ENCODE measurements at places on chromosomes 1 and 21. TPM values are rescaled to one million over a fixed set of nuclear protein-coding genes. Genes with fewer than 3 reads are reported as not detected.

DNA sequence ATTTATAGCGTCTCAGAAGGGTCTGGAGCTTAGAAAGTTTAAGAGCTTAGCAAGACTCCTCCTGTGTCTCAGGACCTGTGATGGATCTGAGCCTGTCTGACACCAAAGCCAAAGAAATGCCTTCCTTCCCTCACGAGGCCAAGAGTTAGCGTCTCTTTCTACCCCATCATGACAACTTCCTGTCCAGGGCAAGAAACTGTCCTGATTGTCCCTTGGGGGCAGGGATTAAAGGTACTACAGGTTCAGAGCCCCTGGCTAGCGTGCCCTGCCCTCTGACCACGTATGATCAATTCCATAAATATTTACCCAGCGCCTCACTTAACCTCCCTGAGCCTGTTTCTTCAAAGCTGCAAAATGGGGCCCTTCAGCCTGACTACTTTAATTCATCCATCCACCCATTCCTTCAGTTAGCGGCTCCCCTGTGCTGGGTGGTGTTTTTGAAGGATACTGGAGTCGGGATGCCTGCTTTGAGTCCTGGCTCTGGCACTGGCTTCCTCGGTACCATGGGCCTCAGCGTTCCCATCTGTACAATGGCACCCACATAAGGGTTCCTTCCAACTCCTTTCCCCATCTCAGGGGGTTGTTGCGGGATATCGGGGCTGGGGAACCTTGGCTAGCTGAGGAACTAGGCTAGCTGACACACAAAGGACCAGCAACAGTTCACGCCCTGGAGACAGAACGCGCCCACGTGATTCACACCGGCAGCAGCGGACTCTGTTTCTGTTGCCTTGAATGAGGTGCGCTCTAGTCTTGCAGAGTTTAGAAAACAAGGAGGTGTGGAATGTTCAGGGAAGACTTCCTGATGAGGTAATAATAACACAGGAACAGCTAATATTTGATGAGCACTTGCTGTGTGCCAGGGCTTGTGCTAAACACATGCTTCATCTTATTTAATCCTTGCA lies 23.0 kb upstream of the EPHA2 start:
- H3K4me3 ChIP-seq = no peak overlapping the region
- DNase-seq = no peak
- no peaks in the 10 kb centered on the region for H3K36me3 ChIP-seq
- no peak overlapping the region for H3K27ac ChIP-seq
- no peaks in the 10 kb centered on the region for H3K27me3 ChIP-seq
- H3K4me1 ChIP-seq = no peaks in the 10 kb centered on the region

The FCAMR gene
- not detected for total RNA-seq

DNA sequence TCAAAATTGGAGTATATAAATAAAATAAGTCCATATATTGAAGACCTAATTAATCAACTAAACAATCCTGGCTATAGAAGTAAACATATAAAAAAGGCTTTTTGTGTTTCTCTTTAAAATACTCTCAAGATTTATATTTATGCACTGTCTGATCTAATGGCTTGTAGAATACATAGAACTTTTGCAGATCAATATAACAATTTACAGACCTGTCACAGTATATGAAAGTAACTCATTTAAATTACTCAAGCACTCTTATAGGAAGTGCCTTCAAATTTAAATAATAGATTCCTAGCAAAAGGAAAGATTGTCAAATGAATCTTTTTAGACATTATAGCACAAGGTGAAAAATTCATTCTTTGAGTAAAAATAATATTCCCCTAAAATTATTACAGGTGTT lies 615.8 kb upstream of the RGS18 start:
- no peak overlapping the region for H3K27ac ChIP-seq
- no peaks in the 10 kb centered on the region for H3K36me3 ChIP-seq
- no peak overlapping the region for H3K4me3 ChIP-seq
- DNase-seq = no peak

The LRRC39 gene
- 0.51 TPM for total RNA-seq

GRCh38 chr21:20997636-20998455 lies at the start of gene NCAM2:
Gene NCAM2 (plus strand): TSS chr21:20998409.
- H3K4me1 ChIP-seq = peaks cover 14% of the 10 kb centered on the region
- H3K27me3 ChIP-seq = peaks cover 22% of the 10 kb centered on the region
- H3K27ac ChIP-seq = no peak within 1 kb of the TSS

The TCHH gene
- 0.05 TPM for total RNA-seq

GRCh38 chr1:219461981-219462400 lies 150.9 kb downstream of the ZC3H11B start:
- no peak overlapping the region for H3K27ac ChIP-seq
- H3K4me1 ChIP-seq = peaks cover 15% of the 10 kb centered on the region
- peaks cover 2% of the 10 kb centered on the region for H3K27me3 ChIP-seq
- H3K36me3 ChIP-seq = no peaks in the 10 kb centered on the region

The XCL2 gene
- 1.0 TPM for total RNA-seq

GRCh38 chr1:86616871-86617270 lies 70.0 kb downstream of the CLCA4 start:
- no peak overlapping the region for H3K27ac ChIP-seq
- H3K27me3 ChIP-seq = peaks cover 8% of the 10 kb centered on the region

The ERICH3 gene
- total RNA-seq = not detected

The RSPO1 gene
- not detected for total RNA-seq

DNA sequence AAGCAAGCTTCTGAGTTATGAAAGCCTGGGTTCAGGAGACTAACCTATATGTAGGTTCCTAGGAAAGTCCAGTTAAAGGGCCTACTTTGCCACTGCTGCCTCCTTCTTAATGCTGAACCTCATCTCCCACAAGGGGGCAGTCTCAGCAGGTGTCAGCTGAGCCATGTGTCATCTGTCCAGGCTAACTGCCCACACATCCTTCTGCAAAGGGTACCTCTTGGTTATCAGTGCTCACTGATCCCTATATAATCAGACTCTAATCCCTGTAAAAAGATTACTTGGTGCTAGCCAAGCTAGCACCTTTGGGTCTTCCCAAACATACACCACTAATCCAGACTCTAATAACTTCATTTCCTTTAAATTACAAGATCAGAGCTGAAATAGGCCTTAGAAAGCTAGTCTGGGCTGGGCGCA lies 9.0 kb downstream of the PRDX1 start:
- peak; percentile 77 for DNase-seq
- H3K27ac ChIP-seq = no peak overlapping the region
- peaks cover 11% of the 10 kb centered on the region for H3K4me1 ChIP-seq
- H3K4me3 ChIP-seq = no peak overlapping the region
- H3K36me3 ChIP-seq = peaks cover 68% of the 10 kb centered on the region

DNA sequence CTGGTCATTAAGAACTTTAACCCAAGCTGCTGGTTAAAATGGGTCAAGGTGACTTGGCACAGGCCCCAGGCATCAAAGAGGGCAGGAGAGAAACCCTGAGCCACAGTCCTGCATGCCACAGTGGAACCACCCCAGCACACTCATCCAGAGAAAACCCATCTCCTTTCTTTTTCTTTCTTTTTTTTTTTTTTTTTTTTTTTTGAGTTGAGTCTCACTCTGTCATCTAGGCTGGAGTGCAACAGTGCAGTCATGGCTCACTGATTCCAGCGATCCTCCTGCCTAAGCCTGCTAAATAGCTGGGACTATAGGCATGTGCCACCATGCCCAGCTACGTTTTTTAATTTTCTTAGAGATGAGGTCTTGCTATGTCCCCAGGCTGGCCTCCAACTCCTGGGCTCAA lies 109.2 kb upstream of the RAB4A start:
- H3K4me1 ChIP-seq = peaks cover 12% of the 10 kb centered on the region
- H3K27me3 ChIP-seq = no peaks in the 10 kb centered on the region
- H3K4me3 ChIP-seq = no peak overlapping the region
- no peak overlapping the region for H3K27ac ChIP-seq
- DNase-seq = peak; percentile 17
- H3K36me3 ChIP-seq = no peaks in the 10 kb centered on the region

DNA sequence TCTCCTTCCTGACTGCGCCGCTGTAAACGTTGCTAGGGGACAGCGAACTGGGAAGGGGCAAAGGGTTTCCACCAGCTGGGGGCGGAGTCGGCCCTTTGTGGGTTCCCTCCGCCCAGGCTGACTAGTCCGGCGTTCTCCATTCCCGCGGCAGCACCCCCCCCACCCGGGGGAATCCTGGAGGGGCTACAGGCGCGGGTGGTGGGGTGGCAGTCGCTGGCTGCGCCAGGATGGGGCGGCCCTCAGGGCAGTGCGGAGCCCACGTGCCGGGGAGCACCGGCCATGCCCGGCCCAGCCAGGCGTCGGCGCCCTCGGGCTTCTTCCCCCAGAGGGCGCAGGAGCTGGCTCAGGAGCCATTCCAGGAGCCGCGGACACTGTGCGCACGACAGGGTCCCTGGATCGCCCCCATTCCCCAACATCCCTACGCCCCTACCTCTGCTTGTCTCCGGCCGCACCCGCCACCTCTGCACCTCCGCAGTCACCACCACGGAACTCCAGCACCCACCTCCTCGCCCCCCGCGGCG lies 476 bp downstream of the BATF3 start:
- peak overlapping the region; percentile 77 for H3K4me3 ChIP-seq
- H3K4me1 ChIP-seq = peaks cover 57% of the 10 kb centered on the region
- H3K27ac ChIP-seq = peak overlapping the region; percentile 88

DNA sequence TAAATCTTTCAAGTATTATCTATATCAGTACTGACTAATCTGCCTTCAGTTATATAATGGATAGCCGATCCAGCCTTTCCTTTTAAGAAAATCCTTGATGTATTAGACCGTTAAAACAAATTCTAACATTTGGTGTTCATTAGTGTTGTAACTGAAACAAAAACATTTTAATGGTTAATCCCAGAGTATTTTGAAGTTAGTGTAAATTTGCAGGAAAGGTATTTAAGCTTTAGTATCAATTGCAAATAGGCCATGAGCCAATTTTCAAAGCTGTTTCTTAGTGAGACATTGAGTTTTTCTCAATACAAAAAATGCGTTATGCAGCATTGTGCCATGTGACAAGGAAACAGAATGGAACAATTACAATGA lies 29.6 kb downstream of the DISP1 start:
- no peak for DNase-seq
- no peaks in the 10 kb centered on the region for H3K36me3 ChIP-seq
- H3K4me1 ChIP-seq = no peaks in the 10 kb centered on the region
- no peak overlapping the region for H3K27ac ChIP-seq

DNA sequence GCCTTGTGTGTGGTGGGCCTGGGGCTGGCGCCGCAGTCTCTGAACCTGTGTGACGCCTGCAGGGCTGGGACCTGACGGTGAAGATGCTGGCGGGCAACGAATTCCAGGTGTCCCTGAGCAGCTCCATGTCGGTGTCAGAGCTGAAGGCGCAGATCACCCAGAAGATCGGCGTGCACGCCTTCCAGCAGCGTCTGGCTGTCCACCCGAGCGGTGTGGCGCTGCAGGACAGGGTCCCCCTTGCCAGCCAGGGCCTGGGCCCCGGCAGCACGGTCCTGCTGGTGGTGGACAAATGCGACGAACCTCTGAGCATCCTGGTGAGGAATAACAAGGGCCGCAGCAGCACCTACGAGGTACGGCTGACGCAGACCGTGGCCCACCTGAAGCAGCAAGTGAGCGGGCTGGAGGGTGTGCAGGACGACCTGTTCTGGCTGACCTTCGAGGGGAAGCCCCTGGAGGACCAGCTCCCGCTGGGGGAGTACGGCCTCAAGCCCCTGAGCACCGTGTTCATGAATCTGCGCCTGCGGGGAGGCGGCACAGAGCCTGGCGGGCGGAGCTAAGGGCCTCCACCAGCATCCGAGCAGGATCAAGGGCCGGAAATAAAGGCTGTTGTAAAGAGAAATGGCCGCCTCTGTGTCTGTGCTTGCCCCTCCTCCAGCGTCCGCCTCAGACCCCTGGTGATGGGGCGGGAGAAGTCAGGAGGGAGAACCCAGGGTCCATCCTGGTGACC lies 788 bp downstream of the ISG15 start:
- H3K27ac ChIP-seq = peak overlapping the region; percentile 80
- DNase-seq = no peak

The BOLA1 gene
- 24.1 TPM for total RNA-seq

- peaks cover 31% of the 10 kb centered on the region for H3K4me1 ChIP-seq
- DNase-seq = peak; percentile 46
- peaks cover 16% of the 10 kb centered on the region for H3K36me3 ChIP-seq
Observed at GRCh38 chr1:234611847-234612351, 1.9 kb upstream of the IRF2BP2 start.

The PLEKHN1 gene
- 1.4 TPM for total RNA-seq

DNA sequence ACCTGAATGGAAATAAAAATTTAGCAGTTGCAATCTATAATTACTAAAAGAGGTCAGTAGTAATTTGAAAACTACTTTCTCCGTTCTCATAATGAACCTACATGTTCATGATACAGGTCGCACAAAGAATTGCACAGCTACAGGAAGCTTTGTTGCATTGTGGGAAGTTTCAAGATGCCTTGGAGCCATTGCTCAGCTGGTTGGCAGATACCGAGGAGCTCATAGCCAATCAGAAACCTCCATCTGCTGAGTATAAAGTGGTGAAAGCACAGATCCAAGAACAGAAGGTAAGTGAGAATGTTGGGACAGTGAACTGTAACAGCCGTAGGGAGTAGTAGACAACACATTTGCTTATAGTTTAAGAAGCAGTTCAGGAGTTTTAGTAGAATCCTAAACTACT lies 68.8 kb upstream of the BMP8A start:
- peaks cover 24% of the 10 kb centered on the region for H3K4me1 ChIP-seq
- H3K27me3 ChIP-seq = no peaks in the 10 kb centered on the region
- H3K4me3 ChIP-seq = no peak overlapping the region
- DNase-seq = no peak

DNA sequence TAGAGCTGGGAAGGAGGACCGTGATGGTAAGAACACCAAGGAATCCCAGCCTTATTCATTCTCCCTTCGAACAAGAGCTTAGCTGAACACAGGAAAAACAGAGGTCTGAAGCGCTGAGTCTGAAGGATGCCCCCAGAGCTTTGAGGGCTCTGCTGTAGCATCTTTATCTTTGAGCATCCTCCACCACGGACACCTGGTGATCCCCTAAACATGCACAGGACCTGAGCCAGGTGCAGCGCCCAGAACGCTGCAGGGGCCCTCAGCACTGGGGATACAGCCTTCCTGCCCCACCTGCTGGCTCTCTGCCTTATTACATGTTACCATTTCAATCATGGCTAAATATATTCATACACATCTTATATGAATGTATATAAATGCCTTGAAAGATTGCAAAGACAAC lies 7.7 kb upstream of the GPATCH4 start:
- H3K36me3 ChIP-seq = no peaks in the 10 kb centered on the region
- no peak overlapping the region for H3K4me3 ChIP-seq
- no peak overlapping the region for H3K27ac ChIP-seq

GRCh38 chr1:111629190-111629954 lies 9.8 kb downstream of the RAP1A start:
- no peak for DNase-seq
- no peaks in the 10 kb centered on the region for H3K27me3 ChIP-seq
- peaks cover 86% of the 10 kb centered on the region for H3K4me1 ChIP-seq
- peaks cover 29% of the 10 kb centered on the region for H3K36me3 ChIP-seq
- H3K4me3 ChIP-seq = peak overlapping the region; percentile 57

The ZNF684 gene
- total RNA-seq = 4.5 TPM

GRCh38 chr1:1091344-1092148 lies 17.4 kb upstream of the RNF223 start:
- peaks cover 2% of the 10 kb centered on the region for H3K36me3 ChIP-seq
- H3K4me3 ChIP-seq = no peak overlapping the region
- peak; percentile 61 for DNase-seq
- H3K4me1 ChIP-seq = peaks cover 3% of the 10 kb centered on the region
